ENCODE measurements at places on chromosomes 12 and 14. TPM values are rescaled to one million over a fixed set of nuclear protein-coding genes. Genes with fewer than 3 reads are reported as not detected.

Gene SFSWAP
- 75.1 TPM for total RNA-seq

Gene ANO2
- not detected for total RNA-seq

DNA sequence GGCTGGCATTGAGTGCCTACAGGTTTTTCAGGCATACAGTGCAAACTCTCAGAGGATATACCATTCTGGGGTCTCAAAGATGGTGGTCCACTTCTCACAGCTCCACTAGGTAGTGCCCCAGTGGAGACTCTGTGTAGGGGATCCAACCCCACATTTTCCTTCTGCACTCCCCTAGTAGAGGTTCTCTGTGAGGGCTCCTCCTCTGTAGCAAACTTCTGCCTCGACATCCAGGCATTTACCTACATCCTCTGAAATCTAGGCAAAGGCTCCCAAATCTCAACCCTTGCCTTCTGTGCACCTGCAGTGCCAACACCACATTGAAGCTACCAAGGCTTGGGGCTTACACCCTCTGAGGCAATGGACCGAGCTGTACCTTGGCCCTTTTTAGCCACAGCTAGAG is 179.2 kb downstream of the CCDC91 start:
- H3K4me3 ChIP-seq: no peak overlapping the region
- H3K27me3 ChIP-seq: no peaks in the 10 kb centered on the region
- no peak for DNase-seq
- peaks cover 88% of the 10 kb centered on the region for H3K36me3 ChIP-seq
- H3K27ac ChIP-seq: no peak overlapping the region

DNA sequence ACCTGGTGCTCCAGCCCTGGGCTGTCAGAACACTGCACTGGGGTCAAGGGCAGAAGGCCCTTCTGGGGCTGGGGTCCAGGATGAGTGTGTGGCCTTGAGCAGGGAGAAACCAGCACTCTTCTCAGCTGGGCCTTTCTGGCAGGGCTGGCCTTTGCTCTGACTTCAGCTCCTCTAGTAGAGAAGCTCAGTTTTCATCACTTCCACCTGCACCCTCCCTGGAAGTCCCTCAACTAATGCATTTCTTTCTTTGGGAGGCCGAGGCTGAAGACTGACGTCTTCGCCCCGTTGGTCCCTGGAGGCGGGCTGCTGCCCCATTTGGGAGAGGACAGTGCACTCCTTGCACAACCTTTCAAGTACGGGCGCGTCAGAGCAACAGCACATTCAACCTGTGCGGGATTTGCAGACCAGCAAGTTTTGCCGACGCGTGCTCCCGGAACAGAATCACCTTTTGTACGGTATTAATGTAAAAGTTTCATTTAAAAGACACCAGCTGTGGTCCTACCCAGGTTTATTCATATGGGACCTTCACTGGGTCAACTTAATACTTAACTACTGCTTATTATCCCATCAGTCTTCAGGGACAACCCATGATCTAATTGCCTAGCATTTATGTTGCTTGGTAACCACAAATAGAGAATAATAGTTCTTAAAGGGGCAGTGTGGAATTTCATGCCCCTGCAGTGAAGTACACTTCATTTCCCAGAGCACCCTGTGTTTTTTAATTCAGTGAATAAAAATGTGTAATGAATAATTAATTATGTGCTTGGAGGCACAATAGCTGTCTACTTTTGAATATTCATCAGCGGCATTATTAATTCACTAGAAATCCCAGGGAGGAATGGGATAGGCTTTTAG is 134.8 kb upstream of the VRK1 start:
- no peak for DNase-seq
- H3K4me1 ChIP-seq: no peaks in the 10 kb centered on the region
- H3K36me3 ChIP-seq: no peaks in the 10 kb centered on the region

- no peaks in the 10 kb centered on the region for H3K4me1 ChIP-seq
- H3K27ac ChIP-seq: no peak overlapping the region
- no peaks in the 10 kb centered on the region for H3K36me3 ChIP-seq
- no peaks in the 10 kb centered on the region for H3K27me3 ChIP-seq
- no peak for DNase-seq
These were observed 220.7 kb downstream of the EGLN3 start for GRCh38 chr14:33730156-33730555.

DNA sequence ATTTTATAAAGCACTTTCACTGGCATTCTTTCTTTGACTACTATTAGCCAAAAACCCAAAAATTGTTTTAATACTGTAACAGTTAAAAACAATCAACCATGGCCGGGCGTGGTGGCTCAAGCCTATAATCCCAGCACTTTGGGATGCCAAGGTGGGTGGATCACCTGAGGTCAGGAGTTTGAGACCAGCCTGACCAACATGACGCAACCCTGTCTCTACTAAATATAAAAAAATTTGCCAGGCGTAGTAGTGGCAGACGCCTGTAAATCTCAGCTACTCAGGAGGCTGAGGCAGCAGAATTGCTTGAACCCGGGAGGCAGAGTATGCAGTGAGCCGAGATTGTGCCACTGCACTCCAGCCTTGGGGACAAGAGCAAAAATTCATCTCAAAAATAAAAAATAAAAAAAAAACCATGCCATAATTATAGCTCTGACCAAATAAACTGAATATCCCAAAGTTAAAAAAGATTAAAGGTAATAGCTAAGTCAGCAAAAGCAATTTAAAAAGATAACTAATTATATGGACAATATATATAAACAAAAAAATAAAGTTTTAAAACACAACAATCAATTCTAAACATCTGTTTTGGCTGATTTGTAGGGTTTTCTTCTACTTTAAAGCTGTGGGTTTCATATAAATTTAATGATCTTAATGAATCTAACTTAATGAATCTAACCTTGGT is 10.0 kb downstream of the SINHCAF start:
- DNase-seq: no peak
- no peak overlapping the region for H3K4me3 ChIP-seq
- H3K27me3 ChIP-seq: no peaks in the 10 kb centered on the region
- peak overlapping the region; percentile 42 for H3K27ac ChIP-seq
- peaks cover 32% of the 10 kb centered on the region for H3K36me3 ChIP-seq

- H3K4me3 ChIP-seq: peak overlapping the region; percentile 85
- no peak for DNase-seq
- peak overlapping the region; percentile 75 for H3K27ac ChIP-seq
- peaks cover 10% of the 10 kb centered on the region for H3K36me3 ChIP-seq
- H3K4me1 ChIP-seq: peaks cover 59% of the 10 kb centered on the region
These were observed 1.1 kb downstream of the CNIH1 start for GRCh38 chr14:54440037-54440436.
